ENCODE measurements at places on chromosomes 11 and 22.

DNA sequence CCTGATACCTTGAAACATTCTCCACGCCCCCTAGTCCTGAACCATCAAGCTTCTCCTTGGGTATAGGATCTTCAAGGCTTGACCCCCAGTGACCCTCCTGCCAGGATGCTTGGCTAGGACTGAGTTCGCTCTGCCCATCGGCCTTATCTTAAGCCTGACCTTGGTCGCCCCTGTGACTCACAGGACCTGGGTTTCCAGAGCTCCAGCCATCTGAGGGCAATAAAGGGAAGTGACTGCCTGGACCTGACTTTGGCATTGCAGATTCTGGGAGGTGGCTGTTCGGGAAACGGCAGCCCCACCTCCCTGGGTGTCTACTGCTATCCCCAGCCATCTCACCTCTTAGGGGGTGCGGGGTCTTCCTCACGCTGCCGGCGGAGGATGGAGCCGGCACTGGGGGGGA lies 15.4 kb downstream of the CARD10 start:
- no peak for DNase-seq
- no peak overlapping the region for H3K27ac ChIP-seq

DNA sequence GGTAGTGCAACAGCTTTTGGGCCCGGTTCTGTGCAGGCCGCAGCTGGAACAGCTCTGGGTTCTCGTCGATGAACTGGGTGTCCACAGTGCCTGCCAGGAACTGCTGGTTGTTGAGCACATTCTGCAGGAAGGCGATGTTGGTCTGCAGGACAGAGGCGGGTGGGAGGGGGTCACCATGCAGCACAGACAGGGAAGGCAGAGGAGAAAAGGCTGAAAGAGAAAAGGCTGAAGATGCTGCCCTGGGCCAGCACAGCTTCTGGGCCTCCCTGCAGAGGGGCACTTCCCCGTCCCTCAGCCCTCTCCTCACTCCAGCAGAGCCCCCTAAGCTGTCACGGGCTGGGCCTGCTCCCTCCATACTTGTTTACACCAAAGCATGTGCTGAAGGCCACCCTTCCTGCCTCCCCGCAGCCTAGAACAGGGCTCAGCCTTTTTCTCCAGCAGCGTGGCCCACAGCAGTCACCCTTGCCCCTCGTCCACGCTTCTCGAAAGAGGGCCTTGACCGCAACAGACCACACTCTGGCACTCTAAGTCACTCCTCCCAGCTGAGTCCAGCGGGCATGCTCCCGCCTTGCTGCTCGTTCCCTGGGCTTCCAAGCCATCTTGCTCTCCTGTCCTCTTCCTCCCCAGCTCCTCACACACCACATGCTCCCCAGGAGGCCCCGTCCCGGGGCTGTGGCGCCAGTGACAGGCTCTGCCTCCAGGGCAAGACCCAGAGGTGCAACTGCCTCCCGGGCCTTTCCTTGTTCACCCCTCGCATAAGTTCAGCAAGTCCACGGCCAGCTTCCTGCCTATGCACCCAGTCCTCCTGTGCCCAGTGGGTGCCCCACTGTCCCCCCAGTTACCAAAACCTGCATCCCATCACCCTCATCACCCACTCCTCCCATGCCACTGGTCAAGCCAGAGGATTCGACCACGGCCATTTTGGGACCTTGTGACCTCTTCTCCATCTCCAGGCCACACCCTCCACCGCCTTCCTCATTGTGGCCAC lies 3.3 kb upstream of the LRFN4 start:
- no peaks in the 10 kb centered on the region for H3K27me3 ChIP-seq
- no peaks in the 10 kb centered on the region for H3K36me3 ChIP-seq
- H3K4me3 ChIP-seq, result peak overlapping the region; percentile 48
- no peak for DNase-seq
- H3K4me1 ChIP-seq, result peaks cover 8% of the 10 kb centered on the region

- H3K36me3 ChIP-seq, result no peaks in the 10 kb centered on the region
- no peaks in the 10 kb centered on the region for H3K27me3 ChIP-seq
- H3K4me3 ChIP-seq, result no peak overlapping the region
- H3K4me1 ChIP-seq, result peaks cover 44% of the 10 kb centered on the region
- no peak for DNase-seq
Observed at GRCh38 chr22:22230438-22230837, 14.1 kb upstream of the VPREB1 start.

DNA sequence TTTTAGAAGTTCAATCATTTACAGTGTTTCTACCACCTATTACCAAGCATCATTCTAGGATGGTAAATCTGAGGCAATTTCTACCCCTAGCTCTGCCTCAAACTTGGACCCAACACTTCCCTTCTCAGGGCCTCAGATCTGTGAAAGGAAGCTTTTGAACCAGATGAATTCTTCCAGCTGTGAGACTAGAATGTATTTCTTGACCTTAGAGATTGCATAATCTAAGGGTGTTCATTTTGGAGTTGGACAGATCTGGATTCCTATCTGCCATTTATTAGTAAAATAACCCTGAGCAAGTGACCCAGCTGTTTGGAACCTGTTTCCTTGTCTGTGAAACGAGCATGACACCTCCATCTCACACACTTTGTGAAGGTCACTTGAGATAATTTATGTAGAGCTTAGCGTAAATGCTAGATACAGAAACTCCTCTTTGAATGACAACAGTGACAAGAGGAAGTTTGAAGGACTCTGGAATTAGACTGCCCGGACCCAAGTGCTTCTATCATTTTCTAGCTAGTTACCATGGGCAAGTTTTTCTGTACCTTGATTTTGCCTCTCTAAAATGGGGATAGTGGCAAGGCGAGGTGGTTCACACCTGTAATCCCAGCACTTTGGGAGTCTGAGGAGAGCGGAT lies 3.8 kb upstream of the INTS5 start:
- no peak overlapping the region for H3K4me3 ChIP-seq
- no peaks in the 10 kb centered on the region for H3K36me3 ChIP-seq
- H3K4me1 ChIP-seq, result peaks cover 22% of the 10 kb centered on the region
- H3K27ac ChIP-seq, result no peak overlapping the region
- H3K27me3 ChIP-seq, result no peaks in the 10 kb centered on the region
- DNase-seq, result no peak

GRCh38 chr11:60985501-60985900 lies 14.0 kb downstream of the CD6 start:
- peak overlapping the region; percentile 83 for H3K27ac ChIP-seq
- H3K27me3 ChIP-seq, result no peaks in the 10 kb centered on the region
- peak overlapping the region; percentile 82 for H3K4me3 ChIP-seq
- no peak for DNase-seq
- H3K36me3 ChIP-seq, result no peaks in the 10 kb centered on the region

GRCh38 chr22:40637183-40638150 lies 948 bp upstream of the MRTFA start:
- peak; percentile 57 for DNase-seq
- peak overlapping the region; percentile 97 for H3K27ac ChIP-seq
- H3K36me3 ChIP-seq, result no peaks in the 10 kb centered on the region

- peaks cover 24% of the 10 kb centered on the region for H3K4me1 ChIP-seq
- no peaks in the 10 kb centered on the region for H3K27me3 ChIP-seq
- no peak for DNase-seq
- H3K36me3 ChIP-seq, result no peaks in the 10 kb centered on the region
Observed at GRCh38 chr11:64185175-64185692, 737 bp upstream of the STIP1 start.

DNA sequence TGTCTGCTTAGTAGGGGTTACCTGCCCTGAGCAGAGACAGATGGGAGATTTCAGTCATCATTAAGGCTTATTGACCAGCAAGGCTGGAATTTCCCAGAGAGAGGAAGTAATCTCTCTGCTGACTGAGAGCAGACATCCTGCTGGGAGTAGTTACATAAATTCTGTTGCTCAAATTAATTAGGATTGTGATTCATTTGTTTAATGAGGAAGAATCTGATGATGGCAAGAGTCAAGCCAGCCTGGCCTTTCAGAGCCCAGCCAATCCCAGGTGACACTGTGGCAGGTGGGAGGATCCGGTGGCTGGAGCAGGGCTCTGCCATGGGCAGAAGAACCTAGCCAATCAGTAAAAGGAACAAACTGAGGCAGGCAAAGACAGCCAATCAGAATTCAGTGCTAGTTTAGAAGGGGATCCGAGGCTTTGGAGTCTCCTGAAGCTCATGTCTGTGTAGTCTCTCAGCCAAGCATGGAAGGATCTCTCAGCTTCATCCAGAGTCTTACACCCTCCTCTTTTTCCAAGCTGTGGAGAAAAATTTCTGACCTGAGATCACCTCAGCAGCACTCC lies 61.2 kb upstream of the CHST1 start:
- H3K4me3 ChIP-seq, result no peak overlapping the region
- no peak overlapping the region for H3K27ac ChIP-seq
- H3K27me3 ChIP-seq, result peaks cover 48% of the 10 kb centered on the region
- no peaks in the 10 kb centered on the region for H3K36me3 ChIP-seq
- H3K4me1 ChIP-seq, result no peaks in the 10 kb centered on the region

DNA sequence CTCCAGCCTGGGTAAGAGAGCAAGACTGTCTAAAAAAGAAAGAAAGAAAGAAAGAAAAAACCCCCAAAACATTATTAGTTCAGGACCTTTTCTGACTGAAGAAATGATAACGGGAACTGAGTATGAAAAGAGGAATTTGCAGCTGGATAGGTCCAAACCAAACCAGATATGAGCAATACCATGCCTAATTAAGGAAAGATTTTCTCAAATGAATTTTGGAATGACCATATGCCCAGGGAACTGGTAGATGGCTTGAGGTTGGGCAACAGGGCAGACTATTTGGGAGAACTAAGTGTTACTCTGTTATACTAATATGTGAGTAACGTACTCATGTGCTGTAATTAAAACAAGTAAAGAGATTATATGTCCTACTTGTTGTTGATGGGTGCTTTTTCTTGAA lies 186.1 kb downstream of the TMEM135 start:
- no peaks in the 10 kb centered on the region for H3K27me3 ChIP-seq
- no peaks in the 10 kb centered on the region for H3K4me1 ChIP-seq
- no peak for DNase-seq
- H3K4me3 ChIP-seq, result no peak overlapping the region
- no peak overlapping the region for H3K27ac ChIP-seq
- peaks cover 4% of the 10 kb centered on the region for H3K36me3 ChIP-seq

GRCh38 chr22:24207264-24208011 lies 26.2 kb downstream of the SUSD2 start:
- no peaks in the 10 kb centered on the region for H3K27me3 ChIP-seq
- peak overlapping the region; percentile 33 for H3K27ac ChIP-seq
- no peaks in the 10 kb centered on the region for H3K36me3 ChIP-seq
- peak overlapping the region; percentile 35 for H3K4me3 ChIP-seq
- peaks cover 33% of the 10 kb centered on the region for H3K4me1 ChIP-seq
- no peak for DNase-seq

GRCh38 chr11:9210224-9210921 lies 54.8 kb downstream of the DENND5A start:
- H3K27me3 ChIP-seq, result no peaks in the 10 kb centered on the region
- DNase-seq, result no peak
- peaks cover 48% of the 10 kb centered on the region for H3K4me1 ChIP-seq
- no peaks in the 10 kb centered on the region for H3K36me3 ChIP-seq
- H3K4me3 ChIP-seq, result no peak overlapping the region

GRCh38 chr11:112166562-112166961 lies 610 bp upstream of the TEX12 start:
- peaks cover 23% of the 10 kb centered on the region for H3K27me3 ChIP-seq
- peaks cover 6% of the 10 kb centered on the region for H3K4me1 ChIP-seq

DNA sequence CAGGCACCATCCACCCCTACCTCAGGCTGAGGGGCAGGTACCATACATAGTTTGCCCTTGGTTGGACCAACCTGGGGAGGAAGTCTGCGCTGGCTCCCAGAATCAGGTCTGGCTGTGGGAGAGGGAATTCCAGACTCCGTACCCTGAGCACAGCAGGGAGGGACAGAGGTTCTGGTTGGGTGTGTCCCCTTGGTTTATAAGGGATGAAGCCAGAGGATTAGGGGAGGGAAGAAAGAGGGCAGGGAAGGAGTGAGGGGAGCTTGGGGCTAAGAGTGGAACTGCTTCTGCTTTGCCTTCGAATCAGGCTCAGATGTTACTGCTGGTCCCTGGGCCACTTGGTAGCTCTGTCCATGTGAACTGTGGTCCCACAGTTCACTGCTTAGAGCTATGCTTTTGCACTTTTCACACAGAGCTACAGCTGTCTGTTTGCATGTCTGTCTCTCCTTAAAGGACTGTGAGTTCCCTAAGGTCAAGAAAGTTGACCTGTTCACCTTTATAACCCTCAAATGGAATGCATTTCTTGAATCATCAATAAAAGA lies 9.2 kb downstream of the MMP20 start:
- H3K36me3 ChIP-seq, result no peaks in the 10 kb centered on the region
- no peak for DNase-seq
- H3K4me1 ChIP-seq, result peaks cover 18% of the 10 kb centered on the region
- H3K27ac ChIP-seq, result no peak overlapping the region

GRCh38 chr11:65132988-65133700 lies 1.2 kb downstream of the SYVN1 start:
- peaks cover 55% of the 10 kb centered on the region for H3K4me1 ChIP-seq
- DNase-seq, result peak; percentile 68
- H3K36me3 ChIP-seq, result peaks cover 6% of the 10 kb centered on the region
- H3K27ac ChIP-seq, result peak overlapping the region; percentile 100
- no peaks in the 10 kb centered on the region for H3K27me3 ChIP-seq

- peak within 1 kb of the TSS; percentile 100 for H3K27ac ChIP-seq
- DNase-seq, result peak; percentile 89
- peak within 1 kb of the TSS; percentile 98 for H3K4me3 ChIP-seq
- H3K4me1 ChIP-seq, result peaks cover 85% of the 10 kb centered on the region
Observed at GRCh38 chr11:118883368-118884071, at the start of gene CXCR5. Gene CXCR5 (plus strand): TSS chr11:118883892. CDS start chr11:118883942, 50 bp downstream.

GRCh38 chr22:48268293-48268692 lies 1505.8 kb downstream of the TBC1D22A start:
- no peak for DNase-seq
- no peak overlapping the region for H3K4me3 ChIP-seq
- no peaks in the 10 kb centered on the region for H3K4me1 ChIP-seq

DNA sequence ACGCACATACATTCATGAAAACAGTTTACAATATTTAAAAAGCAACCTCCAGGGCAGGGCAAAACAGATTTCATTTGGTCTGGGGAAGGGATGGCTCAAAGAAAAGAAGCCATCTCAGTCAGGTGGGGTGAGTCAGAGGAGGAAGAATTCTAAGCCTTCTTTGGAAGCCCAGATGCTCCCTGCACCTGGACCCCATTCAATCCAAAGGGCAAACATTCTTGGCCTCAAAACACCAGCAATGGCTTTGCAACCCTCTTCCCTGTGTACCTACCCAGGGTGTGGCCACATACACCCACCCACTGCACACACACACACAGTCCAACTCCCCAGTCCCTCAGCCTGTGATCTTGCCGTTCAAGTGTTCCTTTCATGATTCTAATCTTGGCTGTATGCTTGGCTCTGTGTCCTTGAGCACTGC lies 2.0 kb downstream of the KCNE3 start:
- peaks cover 36% of the 10 kb centered on the region for H3K27me3 ChIP-seq
- H3K27ac ChIP-seq, result no peak overlapping the region
- peaks cover 21% of the 10 kb centered on the region for H3K4me1 ChIP-seq
- no peak overlapping the region for H3K4me3 ChIP-seq
- DNase-seq, result no peak
- H3K36me3 ChIP-seq, result no peaks in the 10 kb centered on the region

GRCh38 chr11:77438487-77438886 lies 35.4 kb downstream of the PAK1 start:
- H3K4me3 ChIP-seq, result no peak overlapping the region
- no peaks in the 10 kb centered on the region for H3K27me3 ChIP-seq
- no peaks in the 10 kb centered on the region for H3K36me3 ChIP-seq
- H3K4me1 ChIP-seq, result no peaks in the 10 kb centered on the region
- DNase-seq, result no peak
